D721Med (cell line): ENCODE measurements at places on chromosomes 2 and 18.

- DNase-seq: no peak
Observed at GRCh38 chr2:239464166-239465016, 63.6 kb upstream of the HDAC4 start.

GRCh38 chr2:175631245-175631623, 370.8 kb downstream of the LNPK start:
- DNase-seq: no peak

DNA sequence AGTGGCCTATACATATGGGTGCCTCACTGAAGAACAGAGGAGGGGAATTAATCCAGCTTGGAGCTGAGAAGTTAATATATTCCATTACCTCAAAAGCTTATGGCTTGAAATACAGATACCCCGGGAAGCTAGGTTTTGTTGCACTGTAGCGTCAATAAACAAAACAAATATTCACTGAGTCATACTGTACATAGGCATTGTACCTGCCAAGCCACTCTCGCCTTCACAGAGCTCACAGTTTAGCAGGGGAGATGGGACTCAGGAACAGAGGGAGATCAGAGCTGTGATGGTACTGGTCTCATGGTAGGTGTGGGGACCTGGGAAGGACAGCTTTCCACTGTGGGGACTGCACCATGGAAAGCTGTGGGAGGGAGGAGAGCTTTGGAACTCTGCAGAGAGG, 111.2 kb upstream of the ST6GAL2 start:
- DNase-seq: no peak

DNA sequence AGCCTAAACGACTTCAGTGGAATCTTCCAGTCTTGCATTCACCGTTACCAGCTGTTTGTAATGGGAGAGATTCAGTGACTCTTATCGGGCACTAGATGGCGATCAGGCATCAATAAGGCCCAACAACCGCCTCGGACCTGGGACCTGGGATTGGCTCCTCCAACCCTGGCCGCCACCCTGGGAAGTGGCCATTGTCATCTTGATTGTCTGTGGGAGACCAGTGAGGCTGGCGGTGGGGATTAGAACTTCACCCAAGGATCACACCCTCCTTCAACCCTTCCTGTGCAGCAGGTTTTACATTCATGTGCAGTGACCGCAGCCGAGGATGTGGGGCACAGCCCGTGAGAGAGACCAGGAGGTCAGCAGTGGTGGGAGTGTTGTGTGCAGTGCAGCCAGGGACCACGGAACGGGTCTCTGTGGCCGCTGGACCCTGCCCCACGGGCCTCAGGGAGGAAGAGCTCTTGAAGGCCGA, 85.3 kb downstream of the SPP2 start:
- DNase-seq: peak; percentile 63

DNA sequence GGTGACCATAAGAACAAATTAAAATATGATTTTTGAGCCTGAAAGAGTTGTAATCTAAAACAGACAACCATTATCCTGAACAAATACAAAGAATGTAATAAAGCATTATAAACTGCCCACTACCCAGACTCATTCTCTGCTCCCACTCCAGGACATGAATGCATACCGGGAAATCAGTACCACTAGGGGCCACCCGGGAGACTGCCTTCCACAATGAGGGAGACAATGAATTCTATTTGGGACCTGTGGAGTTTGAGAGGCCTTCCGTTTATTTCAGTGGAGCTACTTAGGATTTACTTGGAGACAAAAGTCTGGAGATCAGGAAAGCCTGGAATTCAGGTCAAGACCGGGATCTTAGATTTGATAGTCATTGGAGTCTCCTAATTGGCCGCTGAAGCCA, 50.0 kb downstream of the NAB1 start:
- DNase-seq: no peak

GRCh38 chr18:78527984-78528383, 451.6 kb upstream of the SALL3 start:
- DNase-seq: no peak

DNA sequence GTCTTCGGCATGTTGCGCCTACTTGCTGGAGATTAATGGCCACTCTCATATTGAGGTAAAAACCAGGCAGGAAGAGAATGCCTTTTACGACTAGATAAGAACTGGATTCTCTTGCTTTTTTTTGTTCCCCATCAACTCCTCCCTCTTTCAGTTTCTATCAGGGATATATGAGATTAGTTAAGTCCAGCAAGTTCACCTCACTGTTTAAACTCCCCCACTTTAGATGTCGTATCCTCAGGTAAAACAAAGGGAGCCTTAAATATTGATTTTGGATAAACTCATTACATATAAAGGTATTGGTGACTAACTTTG, 98.4 kb downstream of the PLEKHM3 start:
- DNase-seq: no peak

DNA sequence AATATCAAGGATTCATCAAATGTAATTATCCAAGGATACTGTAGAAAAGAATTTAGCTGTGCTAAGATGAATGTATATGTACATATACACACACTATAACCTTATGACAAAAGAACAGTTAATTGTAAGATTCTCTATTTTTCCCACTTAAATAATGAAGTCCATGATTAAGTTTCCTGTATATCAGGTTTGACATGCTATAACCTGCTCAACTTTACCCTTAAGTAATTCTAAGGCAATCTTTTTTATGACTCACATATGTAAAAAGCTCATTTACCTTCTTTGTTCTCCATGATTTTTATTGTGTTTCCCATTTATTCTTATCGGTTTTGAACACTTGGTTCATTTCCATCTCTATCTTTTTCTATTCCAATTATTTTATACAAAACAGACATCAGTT, 1213.1 kb upstream of the SLC39A10 start:
- no peak for DNase-seq

DNA sequence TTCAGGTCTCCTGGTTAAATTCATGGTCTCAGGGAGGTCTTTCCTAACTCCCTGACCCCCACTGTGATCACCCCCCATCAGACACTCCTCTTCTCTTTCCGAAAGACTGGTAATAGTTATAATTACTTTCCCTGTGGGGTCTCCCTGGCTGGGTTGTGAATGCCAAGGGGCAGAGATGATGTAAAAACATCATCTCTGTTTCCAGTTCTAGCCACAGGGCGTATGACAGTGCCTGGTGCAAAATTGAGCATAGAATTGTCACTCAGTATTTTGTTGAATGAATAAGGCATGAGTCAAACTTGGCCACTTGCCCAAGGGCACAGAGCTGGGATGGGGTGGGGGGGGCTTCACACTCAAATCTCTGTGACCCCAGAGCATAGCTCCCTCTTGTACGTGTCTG, 65.2 kb downstream of the LTBP1 start:
- no peak for DNase-seq

DNA sequence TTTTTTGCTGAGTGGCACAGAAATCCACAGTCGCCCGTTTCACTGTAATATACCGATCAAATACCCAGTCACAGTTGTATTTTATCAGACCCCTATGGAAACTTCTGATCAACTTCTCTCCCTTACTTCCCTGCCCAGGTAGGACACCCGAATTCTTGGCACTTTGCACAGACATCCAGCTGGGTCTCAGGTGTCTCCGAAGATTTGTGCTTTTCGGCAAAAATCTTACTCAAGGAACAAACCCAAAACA, 596 bp downstream of the MREG start:
- DNase-seq: no peak

GRCh38 chr2:190723397-190724090, 74.7 kb downstream of the NAB1 start:
- DNase-seq: no peak

GRCh38 chr2:108926561-108927380, 62.2 kb downstream of the EDAR start:
- no peak for DNase-seq

DNA sequence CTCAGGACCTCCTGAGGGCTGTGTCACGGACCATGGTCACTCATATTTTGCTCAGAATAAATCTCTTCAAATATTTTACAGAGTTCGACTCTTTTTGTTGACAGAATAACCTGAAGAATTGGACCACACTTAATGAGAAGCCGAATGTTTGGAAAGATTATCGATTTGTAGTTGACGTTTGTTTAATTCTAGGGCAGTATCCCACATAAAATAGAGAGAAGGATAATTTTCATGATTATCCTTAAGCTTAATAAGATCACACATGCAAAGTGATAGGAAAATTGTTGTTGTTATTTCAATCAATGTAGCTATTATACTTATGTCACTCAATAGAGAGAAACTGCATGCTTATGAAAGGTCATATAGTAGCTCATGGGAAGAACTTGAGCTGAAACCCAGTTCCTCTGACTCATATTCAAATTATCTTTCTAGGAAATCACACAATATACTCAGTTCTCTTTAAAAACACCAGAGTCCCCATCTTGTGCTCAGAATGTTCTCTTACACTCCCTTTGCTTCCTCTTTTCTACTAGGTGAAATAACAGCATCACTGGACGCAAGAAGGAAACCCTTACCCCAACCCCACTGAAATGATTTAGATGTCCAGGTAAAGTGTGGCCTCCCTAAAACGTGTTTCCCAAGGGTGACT, 982.1 kb downstream of the TSN start:
- DNase-seq: no peak

DNA sequence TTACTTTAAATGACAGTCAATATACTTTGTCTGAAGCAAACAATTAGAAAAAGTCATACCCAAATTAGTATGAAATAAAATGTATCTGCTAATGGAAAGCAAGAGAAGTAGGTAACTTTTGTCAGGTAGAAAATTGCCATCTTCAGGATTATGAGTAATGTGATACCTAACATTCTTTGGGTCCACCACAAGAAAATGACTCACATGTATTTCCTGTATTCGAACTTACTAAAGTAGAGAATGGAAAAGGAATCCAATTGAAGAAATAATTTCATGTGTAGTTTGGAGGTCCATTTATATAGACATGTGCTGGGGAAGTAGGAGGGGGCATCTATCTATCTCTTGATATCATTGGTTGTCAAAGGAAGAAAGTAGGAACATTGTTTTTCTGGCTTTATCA, 636.2 kb upstream of the CHAC2 start:
- DNase-seq: no peak

DNA sequence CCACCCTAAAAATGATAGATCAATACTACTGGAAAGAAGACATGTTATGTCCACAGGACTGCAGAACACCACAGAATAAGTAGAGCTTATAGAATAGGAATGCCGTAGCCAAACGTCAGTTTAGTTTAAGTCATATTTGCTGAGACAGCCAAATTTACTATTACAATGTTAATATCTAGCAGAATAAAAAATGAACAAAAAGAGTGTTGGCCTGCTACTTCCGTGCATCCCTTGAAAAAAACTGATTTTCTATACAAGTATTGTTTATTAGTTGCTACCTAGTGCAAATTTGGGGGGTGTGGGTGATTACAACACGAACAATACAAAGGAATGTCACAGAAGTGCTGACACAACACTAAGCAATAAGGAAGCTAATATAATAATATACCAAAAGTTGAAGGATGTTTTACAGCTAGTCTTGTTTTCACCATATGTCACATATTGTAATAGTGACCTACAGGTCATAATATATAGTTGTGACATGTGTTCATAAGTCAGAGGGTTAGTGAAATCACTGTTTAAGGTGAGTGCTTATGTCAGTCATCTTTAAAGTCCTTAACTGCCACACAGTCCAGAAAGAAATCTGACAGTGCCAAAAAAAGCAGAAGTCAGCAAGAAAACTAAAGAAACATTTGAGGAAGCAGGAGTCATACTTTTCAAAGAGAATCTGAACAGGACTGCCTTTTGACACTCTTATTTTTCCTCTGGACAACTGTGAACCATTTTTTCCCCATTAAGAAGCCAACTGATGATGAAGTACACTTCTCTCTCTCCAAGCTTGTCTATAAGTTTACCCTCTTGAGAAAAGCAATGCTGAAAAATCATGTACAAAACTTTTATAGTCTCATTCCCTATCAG, 376.4 kb downstream of the ZEB2 start:
- no peak for DNase-seq

GRCh38 chr2:241254904-241255351, 60.5 kb downstream of the HDLBP start:
- no peak for DNase-seq

- no peak for DNase-seq
Observed at GRCh38 chr2:80153151-80153550, 151.4 kb downstream of the LRRTM1 start.

GRCh38 chr2:102120261-102120660, 22.3 kb upstream of the IL1R1 start:
- no peak for DNase-seq

GRCh38 chr2:44479127-44479887, 117.6 kb downstream of the CAMKMT start:
- DNase-seq: peak; percentile 21

GRCh38 chr2:63741884-63742579, 99.7 kb upstream of the UGP2 start:
- DNase-seq: no peak

DNA sequence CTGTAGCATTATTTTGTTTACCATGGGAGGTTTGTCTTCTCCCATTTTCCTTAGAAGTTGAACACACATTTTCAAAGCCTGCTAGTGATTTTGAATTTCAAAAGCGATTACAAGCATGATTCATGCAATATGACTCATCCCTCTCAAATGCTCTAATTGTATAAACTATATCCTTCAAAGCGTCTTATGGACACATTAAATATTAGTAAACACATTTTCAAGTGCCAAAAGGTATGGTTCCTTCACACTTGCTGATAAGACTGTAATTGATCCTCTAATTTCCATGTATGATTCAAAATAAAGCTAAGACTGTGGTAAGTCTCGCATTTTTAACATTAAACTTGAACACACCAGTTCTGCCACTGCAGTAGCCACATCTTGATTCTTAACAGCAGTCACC, 512.9 kb downstream of the LRRTM4 start:
- no peak for DNase-seq

DNA sequence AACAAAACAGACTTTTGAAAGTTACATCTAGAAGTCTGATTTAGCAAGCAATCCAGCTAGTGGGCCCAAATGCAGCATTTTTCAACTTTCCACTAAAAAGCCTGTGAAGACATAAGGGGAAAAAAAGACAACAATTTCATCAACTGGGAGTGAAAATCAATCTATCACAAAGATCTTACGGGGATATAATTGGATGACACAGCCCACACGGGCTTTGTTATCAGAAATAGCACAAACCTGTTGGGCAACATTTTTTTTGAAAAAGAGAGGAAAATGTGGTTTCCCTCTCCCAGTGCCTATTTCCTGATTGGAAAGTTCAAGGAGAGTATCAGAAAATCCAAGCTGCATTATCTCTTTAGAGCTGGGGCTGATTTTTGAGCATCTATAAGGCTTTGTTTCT, 132.7 kb downstream of the EVA1A start:
- DNase-seq: no peak

- no peak for DNase-seq
Observed at GRCh38 chr18:390741-391478, 109.6 kb downstream of the COLEC12 start.

DNA sequence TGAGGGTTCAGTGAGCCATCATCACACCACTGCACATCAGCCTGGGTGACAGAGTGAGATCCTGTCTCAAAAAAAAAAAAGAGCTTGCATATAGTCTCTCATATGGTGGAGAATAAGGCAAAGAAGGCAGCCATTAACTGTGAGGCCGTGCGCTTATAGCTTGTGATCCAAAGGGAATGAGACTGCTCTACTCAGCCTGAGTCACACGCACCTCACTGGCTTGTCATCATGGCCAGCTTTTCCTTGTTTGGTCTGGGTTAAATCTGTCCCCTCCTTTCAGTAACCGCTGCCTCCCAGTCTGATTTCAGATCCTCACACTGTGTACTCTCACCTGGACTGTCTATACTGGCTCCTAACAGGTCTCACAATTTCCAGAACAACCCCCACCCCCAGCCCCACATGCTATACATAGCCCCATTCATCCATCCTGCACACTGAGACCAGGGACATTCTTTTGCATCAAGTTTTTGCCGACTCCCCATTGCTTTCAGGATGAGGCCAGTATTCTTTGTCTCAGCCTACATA, 35.3 kb upstream of the ANKRD44 start:
- no peak for DNase-seq
